ENCODE measurements at places on chromosomes 1 and 21.

- DNase-seq = no peak
Measured at GRCh38 chr1:18644973-18645746, 14.5 kb downstream of the PAX7 start.

GRCh38 chr1:227953022-227953412, 5.3 kb upstream of the WNT9A start:
- no peak for DNase-seq

- DNase-seq = peak; percentile 32
Measured at GRCh38 chr1:10943991-10944730, 68.3 kb upstream of the TARDBP start.

GRCh38 chr1:109637446-109637845, 17.8 kb downstream of the AMPD2 start:
- no peak for DNase-seq

- no peak for DNase-seq
Measured at GRCh38 chr1:174892016-174892415, 107.7 kb upstream of the CACYBP start.

GRCh38 chr1:160855181-160855981, 7.3 kb downstream of the CD244 start:
- no peak for DNase-seq

GRCh38 chr1:111334169-111334568, 43.5 kb downstream of the CHIA start:
- DNase-seq = peak; percentile 51

DNA sequence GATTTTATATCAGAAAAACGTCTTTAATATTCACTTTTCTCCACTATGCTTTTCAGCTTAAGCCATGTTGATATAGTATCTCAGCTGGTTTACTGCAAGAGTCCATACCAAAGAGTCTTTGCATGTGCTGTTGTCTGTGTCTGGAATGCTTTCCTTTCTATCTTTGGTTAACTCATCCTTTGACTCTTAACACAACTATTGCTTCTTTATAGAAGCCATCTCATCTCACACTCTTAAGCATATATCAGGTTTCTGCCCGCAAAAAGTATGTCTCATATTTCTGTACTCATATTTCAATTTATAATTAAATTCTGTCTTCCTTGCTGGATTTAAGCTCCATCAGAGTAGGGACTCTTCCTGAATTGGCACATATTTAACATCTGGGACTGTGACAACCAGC, 220.9 kb upstream of the KCNK2 start:
- no peak for DNase-seq

DNA sequence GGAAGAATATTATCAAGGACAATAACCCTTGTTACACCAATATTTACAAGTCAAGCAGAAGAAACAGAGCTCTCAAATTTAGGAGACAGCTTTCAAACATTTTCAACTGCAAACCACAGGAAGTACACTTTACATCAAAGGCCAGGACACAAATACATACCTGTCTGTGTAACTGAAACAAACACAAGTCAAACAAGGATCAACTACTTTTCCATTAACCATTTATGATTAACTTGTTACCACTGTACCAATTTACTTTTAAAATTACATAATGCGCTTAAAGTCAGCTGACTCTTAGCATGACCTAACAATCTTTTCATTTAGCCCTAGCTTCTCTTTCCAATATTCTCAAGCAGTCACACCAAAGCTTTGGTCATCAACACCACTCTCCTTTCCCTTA, 43.5 kb downstream of the TRIM33 start:
- DNase-seq = no peak

Data from urothelium cell line (cell line).